Activated CD4-positive, alpha-beta memory T cell treated with anti-CD3 and anti-CD28 coated beads, Interleukin-2, amount 10 ng/mL, durations not matched to agents 7 days and 5 days (primary cell): ENCODE measurements at places on chromosomes 16 and 17. TPM values are rescaled to one million over a fixed set of nuclear protein-coding genes. Genes with fewer than 3 reads are reported as not detected.

GRCh38 chr16:12334852-12335251 lies 358.3 kb downstream of the SNX29 start:
- no peak for DNase-seq
- no peaks in the 10 kb centered on the region for H3K27me3 ChIP-seq
- H3K27ac ChIP-seq, result no peak overlapping the region
- no peaks in the 10 kb centered on the region for H3K36me3 ChIP-seq
- no peak overlapping the region for H3K4me3 ChIP-seq

Gene MT3
- total RNA-seq, result 1.8 TPM

DNA sequence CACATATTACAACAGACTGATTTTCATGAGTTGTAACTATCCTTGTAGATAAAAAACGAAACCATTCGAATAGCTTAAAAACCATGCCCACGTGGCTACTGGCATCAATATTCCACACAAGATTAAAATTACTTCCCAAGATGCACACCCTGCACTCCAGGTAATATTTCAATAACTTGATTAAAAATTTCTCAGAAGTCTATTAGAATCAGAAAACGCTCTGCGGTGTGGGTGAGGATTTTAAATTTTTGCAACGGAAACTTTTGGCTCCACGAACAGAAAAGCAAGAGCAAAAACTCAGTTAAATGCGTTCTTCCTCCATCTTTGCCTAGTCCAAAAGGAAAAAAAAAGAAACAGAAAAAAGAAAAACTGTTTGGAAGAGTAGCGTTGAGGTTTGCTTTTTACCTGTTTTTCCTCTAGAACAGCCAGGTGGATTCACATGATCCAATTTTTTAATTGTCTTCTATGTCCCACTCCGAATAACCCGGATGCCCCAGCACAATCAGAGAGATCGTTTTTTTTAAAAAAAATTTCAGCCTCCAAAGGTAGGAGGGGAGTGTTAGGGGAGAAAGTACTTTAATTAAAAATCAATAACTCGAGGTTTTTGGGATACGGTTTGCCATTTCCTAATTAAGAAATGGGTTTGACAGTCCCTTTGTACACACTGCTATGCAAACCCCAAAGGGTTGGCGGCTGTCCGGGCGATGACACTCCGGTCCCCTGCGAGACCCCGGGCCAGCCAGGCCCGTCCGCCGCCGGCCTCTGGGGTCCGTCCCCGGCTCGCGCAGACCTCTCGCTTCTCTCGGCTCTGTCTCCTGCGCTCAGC lies 708 bp upstream of the NFAT5 start:
- H3K4me1 ChIP-seq, result peaks cover 45% of the 10 kb centered on the region
- peaks cover 13% of the 10 kb centered on the region for H3K36me3 ChIP-seq
- peak overlapping the region; percentile 83 for H3K4me3 ChIP-seq
- DNase-seq, result no peak

DNA sequence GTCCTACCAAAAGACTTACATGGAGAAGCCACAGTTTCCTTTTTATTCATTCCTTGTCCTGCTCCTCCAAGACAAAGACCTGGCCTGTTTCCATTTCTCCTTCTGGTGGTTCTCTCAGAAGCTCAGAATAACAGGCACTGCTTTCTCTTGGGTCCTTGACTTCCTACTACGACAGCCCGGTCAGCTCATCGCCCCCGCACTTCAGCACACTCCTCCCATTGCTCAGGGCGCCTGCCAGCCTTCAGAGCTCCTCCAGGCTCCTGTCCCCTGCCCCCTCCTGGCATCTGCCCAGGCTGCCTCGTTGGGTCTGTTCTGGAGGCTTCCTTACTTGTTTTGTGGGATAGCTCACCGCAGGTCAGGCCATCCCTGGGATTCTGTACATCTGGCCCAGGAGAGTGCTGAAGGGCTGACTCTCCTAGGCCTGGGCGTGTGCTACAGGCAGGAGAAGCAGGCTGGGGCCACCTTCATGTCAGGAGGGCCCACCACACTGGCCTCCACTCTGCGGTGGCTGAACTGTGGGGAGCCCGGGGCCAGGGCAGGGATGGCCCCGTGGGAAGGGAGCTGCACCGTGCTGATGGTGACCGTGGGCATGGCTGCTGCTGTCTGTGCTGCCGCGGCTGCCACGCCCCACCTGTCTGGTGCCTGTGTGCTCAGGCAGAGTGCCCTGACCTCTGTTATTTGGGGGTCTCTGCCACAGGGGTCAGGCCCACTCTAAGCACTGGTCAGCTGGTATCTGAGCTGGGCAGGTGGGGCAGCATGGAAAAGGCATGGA lies 17.7 kb downstream of the TCF25 start:
- no peak overlapping the region for H3K27ac ChIP-seq
- H3K36me3 ChIP-seq, result peaks cover 53% of the 10 kb centered on the region
- no peak overlapping the region for H3K4me3 ChIP-seq
- no peaks in the 10 kb centered on the region for H3K27me3 ChIP-seq

DNA sequence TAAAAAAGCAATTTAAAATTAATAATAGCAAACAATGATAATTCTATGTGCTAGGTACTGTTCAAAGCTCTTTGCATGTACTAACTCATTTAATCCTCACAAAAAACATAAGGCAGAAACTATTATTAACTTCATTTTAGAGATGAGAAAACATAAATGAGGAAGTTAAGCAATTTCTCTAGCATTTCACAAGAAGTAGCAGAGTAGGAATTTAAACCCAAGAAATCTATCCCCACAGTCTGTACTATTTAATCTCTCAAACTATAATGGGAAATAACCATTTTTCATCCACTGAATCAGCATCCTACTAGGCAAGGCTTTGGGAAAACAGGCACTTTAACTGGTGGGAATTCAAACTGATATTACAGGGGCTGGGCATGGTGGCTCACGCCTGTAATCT lies 42.2 kb upstream of the INTS2 start:
- H3K36me3 ChIP-seq, result peaks cover 33% of the 10 kb centered on the region
- no peak overlapping the region for H3K27ac ChIP-seq
- H3K27me3 ChIP-seq, result no peaks in the 10 kb centered on the region
- DNase-seq, result no peak

DNA sequence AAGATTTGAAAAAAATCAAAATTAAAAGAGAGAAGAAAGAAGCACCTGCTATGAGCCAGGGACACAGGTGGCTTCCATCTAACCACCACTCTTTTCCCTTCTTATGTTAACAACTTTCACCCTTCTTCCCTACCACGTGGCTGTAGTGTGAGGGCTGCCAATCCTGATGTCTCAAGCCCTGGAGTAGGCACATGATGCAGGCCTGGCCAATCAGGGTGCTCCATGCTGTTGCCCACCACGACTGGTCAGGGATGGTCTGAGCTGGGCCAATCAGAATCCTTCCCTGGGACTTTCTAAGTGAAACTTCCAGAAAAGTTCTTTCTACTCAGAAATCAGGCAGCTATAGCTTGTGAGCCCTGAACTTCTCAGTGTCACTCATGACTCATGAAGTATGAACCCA lies 140.7 kb downstream of the SDK2 start:
- no peaks in the 10 kb centered on the region for H3K4me1 ChIP-seq
- DNase-seq, result no peak
- H3K27ac ChIP-seq, result no peak overlapping the region

GRCh38 chr16:72848759-72849664 lies 198.9 kb downstream of the ZFHX3 start:
- no peak for DNase-seq
- peaks cover 3% of the 10 kb centered on the region for H3K27me3 ChIP-seq
- no peak overlapping the region for H3K4me3 ChIP-seq
- no peaks in the 10 kb centered on the region for H3K36me3 ChIP-seq
- no peak overlapping the region for H3K27ac ChIP-seq

Gene SSTR5
- not detected for total RNA-seq

Gene TPSB2
- total RNA-seq, result not detected

DNA sequence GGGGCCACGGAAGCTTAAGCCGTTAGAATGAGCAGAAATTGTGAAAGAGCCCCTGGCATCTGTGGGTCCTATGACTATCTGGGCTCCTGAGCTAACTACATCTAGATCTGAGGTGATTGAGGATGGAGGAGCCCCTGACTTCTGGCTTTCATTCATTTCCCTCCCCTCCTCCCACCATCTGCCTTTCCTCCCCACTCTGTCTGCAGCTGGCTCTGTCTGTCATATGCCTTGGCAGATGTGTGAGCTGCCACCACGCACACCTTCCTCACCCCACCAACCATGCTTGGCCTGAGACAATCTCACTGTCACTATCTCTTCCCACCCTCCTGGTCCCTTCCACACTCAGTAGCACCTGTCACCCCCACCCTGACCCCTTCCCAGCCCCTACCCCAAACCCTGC lies 5.1 kb downstream of the CD300E start:
- no peak overlapping the region for H3K27ac ChIP-seq
- H3K4me1 ChIP-seq, result no peaks in the 10 kb centered on the region
- H3K36me3 ChIP-seq, result no peaks in the 10 kb centered on the region
- no peak for DNase-seq
- H3K27me3 ChIP-seq, result peaks cover 64% of the 10 kb centered on the region

DNA sequence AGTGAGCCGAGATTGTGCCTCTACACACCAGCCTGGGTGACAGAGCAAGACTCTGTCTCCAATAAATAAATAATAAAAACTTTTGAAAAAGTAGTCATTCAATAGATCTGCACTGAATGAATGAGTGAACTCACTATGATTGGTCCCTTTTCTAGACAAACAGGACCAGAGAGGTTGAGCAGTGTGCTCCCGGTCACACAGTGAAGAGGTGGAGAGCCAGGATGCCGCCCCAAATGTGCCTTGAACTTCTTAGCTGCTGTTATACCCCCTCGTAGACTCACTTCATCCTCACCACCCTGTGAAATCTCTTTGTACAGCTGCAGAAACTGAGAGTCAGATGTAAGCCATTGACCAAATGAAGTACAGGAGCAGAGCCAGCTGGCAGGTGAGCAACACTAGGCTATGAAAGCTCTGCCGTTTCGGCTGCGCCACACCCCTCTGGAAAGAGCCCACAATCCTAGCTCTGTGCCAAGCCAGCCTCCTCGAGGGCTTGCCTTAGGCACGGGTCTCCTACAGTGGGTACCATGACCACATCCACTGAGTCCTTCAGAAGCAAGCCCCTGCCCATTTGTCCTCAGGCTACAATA lies 7.8 kb upstream of the KIAA0513 start:
- no peak overlapping the region for H3K27ac ChIP-seq
- H3K27me3 ChIP-seq, result peaks cover 15% of the 10 kb centered on the region
- H3K36me3 ChIP-seq, result no peaks in the 10 kb centered on the region

DNA sequence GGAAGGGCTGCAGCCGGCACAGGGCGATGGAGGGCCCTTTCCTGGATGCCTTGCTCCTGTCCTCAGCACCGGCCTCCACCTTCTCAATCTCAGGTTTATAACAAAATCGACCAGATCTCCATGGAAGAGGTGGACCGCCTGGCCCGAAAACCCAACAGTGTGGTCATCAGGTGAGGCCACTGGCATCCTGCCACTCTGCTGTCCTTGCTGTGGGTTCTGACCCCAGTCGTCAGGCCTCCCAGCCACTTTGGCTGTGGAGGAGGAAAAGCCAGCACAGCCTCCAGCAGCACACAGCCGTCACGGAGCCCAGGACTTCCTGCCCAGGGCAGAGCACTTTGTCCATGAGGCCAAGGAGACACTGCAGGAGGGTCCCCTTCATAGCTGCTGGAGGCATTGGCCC lies 6.7 kb upstream of the MYO15A start:
- no peaks in the 10 kb centered on the region for H3K27me3 ChIP-seq
- H3K27ac ChIP-seq, result no peak overlapping the region
- DNase-seq, result no peak
- H3K36me3 ChIP-seq, result peaks cover 6% of the 10 kb centered on the region

GRCh38 chr16:26118575-26118974 lies 426.8 kb downstream of the HS3ST4 start:
- no peak for DNase-seq
- no peak overlapping the region for H3K4me3 ChIP-seq
- H3K27me3 ChIP-seq, result no peaks in the 10 kb centered on the region
- H3K4me1 ChIP-seq, result no peaks in the 10 kb centered on the region

GRCh38 chr16:51816929-51817328 lies 665.9 kb upstream of the SALL1 start:
- no peak overlapping the region for H3K4me3 ChIP-seq
- H3K4me1 ChIP-seq, result no peaks in the 10 kb centered on the region
- H3K36me3 ChIP-seq, result no peaks in the 10 kb centered on the region
- DNase-seq, result no peak

Gene DOC2A
- not detected for total RNA-seq

GRCh38 chr17:59616253-59616920 lies 3.3 kb upstream of the CLTC start:
- DNase-seq, result no peak
- H3K4me3 ChIP-seq, result no peak overlapping the region
- H3K27ac ChIP-seq, result no peak overlapping the region
- H3K4me1 ChIP-seq, result peaks cover 25% of the 10 kb centered on the region

Gene MPP3
- total RNA-seq, result not detected
